ENCODE measurements at places on chromosomes 3 and 15. TPM values are rescaled to one million over a fixed set of nuclear protein-coding genes. Genes with fewer than 3 reads are reported as not detected.

DNA sequence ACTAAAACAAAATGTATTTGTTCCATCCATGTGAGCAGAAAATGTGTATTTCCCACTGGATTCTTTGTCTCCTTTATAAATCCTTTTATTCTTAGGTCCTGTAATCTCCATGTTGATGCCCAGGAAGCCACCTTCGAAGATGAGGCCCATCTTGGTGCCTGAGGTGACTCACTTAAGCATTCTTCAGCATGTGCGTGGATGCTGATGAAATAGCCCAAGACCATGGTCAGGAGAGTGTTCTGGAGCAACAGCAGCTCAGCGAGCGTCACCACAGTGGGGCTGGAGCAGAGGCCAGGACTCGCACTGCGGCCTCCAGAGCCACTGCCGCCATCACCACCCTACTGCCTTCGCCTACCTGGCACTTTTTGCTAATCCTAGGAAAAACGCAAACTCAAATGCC, 520.9 kb downstream of the FHIT start:
- no peak for DNase-seq

GRCh38 chr3:20405744-20406143, 219.7 kb upstream of the SGO1 start:
- DNase-seq, result no peak

The KLHL25 gene
- total RNA-seq, result 18.1 TPM

The GP9 gene
- not detected for total RNA-seq

The SLC9C1 gene
- not detected for total RNA-seq

DNA sequence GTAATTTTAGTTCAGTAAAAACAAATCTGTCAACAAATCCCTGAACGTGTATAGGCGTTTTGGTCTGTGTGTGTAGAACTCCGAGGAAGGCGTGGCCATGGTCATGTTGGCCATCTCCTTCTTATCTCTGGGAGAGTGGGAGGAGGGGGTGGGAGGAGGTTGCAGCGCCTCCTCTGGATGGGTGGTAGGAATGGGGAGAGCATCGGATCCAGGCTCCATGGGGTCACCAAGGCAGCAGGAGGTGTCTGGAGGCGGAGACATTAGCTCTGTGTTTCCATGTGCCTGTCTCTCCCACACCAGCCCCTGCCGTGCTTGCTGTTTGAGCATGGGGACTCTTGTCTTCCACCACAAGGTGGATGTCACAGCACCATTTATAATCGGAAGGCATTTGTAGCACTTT, 34.5 kb upstream of the TRPM1 start:
- no peak for DNase-seq

DNA sequence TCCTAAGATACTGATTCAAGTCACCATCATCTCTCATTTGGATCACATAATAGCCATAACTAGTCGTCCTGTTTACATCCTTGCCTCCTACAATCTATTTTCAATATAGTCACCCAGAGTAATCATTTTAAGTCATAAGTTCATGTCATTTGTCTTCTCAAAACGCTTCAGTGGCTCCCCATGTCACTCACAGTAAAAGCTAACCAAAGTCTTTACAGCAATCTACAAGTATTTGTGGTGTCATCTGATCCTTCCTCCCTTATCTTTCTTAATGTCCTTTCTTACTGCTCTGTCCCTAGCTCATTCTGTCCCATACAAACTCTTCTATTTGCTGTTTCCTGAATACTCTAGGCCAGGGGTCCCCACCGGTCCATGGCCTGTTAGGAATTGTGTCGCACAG, 28.8 kb downstream of the GBE1 start:
- no peak for DNase-seq

GRCh38 chr3:38960953-38961622, 90.7 kb downstream of the SCN11A start:
- no peak for DNase-seq
